ENCODE measurements at places on chromosomes 13 and 19.

GRCh38 chr13:71481501-71481900 lies 385.5 kb downstream of the DACH1 start:
- no peak for DNase-seq

DNA sequence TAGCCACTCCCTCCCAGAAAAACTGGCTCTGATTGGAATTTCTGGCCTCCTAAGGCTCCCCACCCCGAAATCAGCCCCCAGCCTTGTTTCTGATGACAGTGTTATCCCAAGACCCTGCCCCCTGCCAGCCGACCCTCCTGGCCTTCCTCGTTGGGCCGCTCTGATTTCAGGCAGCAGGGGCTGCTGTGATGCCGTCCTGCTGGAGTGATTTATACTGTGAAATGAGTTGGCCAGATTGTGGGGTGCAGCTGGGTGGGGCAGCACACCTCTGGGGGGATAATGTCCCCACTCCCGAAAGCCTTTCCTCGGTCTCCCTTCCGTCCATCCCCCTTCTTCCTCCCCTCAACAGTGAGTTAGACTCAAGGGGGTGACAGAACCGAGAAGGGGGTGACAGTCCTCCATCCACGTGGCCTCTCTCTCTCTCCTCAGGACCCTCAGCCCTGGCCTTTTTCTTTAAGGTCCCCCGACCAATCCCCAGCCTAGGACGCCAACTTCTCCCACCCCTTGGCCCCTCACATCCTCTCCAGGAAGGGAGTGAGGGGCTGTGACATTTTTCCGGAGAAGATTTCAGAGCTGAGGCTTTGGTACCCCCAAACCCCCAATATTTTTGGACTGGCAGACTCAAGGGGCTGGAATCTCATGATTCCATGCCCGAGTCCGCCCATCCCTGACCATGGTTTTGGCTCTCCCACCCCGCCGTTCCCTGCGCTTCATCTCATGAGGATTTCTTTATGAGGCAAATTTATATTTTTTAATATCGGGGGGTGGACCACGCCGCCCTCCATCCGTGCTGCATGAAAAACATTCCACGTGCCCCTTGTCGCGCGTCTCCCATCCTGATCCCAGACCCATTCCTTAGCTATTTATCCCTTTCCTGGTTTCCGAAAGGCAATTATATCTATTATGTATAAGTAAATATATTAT lies 6.1 kb downstream of the FOSB start:
- no peak for DNase-seq

DNA sequence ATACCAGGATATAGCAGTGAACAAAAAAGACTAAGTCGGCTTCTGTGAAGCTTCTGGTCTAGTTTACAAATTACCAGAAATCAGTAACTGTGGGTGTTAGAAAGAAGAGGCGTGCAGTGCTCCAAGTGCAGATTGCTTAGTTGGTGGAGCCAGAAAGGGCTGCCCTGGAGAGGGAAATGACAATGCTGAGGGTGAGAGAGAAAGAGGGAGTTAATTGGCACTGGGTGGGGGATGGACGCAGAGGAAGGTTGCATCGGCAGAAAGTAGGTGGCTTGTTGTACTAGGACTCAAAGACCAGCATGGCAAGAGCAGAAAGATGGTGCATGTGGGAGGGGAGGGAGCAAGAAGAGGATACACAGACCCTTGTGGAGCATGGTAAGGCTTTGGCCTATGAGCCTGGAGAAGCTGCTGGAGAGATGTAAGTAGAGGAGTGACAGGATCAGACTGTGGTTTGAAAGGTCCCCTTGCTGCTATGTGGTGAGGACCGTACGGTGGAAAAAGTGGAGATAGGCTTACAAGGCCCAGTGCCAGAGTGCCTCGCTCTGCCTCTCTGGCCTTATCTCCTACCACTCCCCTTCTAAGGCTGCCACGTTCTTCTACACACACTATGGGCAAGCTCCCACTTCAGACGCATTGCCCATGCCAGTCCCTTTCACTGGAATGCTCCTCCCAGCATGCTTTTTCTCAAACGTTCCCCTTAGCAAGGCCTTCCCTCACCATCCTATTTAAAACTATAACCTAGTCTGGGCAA lies 13.5 kb downstream of the SMG9 start:
- no peak for DNase-seq

- no peak for DNase-seq
These were observed 39.5 kb upstream of the GRTP1 start for GRCh38 chr13:113403255-113404104.

DNA sequence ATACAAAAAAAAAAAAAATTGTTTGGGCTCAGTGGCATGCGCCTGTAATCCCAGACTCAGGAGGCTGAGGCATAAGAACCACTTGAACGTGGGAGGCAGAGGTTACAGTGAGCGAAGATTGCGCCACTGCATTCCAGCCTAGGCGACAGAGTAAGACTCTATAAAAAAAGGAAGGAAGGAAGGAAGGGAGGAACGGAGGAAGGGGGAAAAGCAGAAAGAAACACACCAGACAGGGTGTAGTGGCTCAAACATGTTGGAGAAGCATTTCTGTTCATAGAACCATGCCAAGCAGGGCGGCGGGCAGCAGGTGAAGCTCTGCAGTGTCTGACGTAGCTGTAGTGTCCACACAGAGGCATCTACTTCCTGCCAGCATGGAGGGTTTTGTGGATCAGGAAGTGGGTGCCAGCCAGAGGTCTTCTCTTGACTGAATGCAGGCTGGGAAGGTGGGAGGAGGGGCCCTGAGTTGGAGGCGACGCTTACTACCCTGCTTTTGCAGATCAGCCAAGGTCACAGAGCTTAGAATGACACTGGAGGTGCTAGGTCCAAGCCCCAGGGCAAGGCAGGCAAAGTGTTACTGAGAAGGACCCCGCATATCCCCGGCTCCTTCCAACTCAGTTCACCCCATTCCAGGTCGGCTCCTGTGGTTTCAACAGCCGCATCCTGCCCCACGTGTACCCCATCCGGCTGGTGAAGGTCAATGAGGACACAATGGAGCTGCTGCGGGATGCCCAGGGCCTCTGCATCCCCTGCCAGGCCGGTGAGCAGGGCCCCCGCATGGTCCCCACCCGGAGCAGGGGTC lies 11.6 kb upstream of the PGLS start:
- no peak for DNase-seq

- DNase-seq = no peak
These were observed 581.9 kb upstream of the PRR20A start for GRCh38 chr13:56558698-56559320.

DNA sequence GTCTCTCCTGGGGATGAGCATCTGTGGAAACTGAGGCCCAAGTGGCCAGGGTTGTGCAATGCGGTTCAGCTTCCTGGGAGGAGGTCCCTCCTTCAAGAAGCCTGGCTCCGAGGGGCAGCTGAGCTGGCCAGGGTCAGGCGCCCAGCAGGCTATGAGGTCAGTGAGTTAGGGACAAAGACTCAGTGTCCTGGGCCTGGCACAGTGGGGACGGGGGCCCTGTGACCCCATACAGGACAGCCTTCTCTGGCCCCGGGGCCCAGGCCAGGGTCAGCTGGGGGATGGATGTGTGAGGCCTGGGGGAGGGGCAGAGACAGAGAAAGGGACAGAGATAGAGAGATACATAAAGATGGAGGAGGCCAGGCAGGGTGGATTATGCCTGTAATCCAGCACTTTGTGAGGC lies 3.0 kb upstream of the IL12RB1 start:
- no peak for DNase-seq

DNA sequence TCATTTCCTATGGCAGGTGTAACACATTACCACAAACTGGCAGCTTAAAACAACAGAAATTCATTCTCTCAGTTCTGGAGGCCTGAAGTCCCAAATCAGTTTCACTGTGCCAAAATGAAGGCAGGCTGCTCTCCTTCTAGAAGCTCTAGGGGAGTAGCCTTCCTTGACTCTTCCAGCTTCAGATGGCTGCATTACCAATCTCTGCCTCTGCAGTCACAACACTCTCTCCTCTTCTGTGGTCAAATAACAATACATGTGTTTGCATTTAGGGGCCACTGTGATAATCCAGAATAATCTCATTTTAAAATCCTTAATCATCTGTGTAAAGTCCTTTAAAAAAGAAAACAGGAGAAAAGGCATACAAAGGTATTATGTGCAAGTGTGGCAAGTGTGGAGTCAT lies 7.8 kb downstream of the DIAPH3 start:
- DNase-seq = no peak

GRCh38 chr13:26048741-26049140 lies 3.1 kb downstream of the SHISA2 start:
- no peak for DNase-seq

DNA sequence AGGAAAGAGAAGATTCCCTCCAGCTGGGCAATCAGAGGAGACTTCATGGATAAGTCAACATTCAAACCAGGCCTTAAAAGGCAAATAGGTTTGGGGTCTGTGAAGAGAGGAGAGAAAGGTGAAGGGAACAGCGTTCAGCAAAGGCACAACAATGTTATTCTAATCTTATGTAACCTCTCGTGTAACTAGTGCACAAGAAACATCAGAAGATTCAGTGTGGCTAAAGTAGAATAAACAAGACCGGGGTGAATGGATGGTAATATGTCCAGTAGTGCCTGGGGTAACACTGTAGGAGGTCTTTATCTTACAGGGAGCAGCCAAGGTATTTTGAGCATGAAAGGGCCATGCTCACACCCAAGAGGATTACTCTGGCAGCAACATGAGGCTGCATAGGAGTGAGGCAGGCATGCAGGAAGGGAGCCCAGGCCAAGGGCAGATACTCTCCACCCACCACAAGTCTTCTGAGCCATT lies 24.1 kb downstream of the LHFPL6 start:
- no peak for DNase-seq

DNA sequence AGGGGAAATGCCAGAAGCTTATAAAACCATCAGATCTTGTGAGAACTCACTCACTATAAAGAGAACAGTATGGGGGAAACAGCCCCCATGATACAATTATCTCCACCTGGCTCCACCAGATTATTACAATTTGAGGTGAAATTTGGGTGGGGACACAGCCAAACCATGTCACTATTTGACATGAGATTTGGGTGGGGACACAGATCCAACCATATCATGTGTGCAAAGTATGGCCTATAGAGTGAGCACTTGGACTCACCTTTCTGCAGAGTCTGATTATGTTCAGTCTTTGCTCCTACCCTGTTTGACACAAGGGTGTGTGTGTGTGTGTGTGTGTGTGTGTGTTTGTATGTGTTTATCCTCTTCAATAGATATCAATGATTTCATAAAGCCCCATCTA lies 287.5 kb downstream of the ZNF536 start:
- DNase-seq = no peak

- no peak for DNase-seq
These were observed 100.4 kb downstream of the GPR12 start for GRCh38 chr13:26660185-26660584.

DNA sequence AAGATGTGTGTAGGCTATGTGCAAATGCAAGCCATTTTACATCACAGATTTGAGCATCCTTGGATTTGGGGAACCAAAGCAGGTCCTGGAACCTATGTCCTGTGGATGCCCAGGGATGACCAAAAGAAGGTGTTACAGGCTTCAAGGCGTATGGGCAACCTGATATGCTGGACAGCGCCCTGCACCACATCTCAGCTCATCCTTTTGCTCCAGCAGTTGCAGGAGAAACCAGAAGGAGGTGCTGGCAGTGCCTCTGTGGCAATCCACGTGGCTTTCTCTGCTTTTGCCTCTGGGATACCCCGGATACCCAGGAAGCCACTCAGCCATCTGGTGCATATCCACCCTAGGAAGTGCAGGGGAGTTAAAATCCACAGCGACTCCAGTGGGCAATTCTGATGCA lies 110.3 kb upstream of the VSTM2B start:
- no peak for DNase-seq

DNA sequence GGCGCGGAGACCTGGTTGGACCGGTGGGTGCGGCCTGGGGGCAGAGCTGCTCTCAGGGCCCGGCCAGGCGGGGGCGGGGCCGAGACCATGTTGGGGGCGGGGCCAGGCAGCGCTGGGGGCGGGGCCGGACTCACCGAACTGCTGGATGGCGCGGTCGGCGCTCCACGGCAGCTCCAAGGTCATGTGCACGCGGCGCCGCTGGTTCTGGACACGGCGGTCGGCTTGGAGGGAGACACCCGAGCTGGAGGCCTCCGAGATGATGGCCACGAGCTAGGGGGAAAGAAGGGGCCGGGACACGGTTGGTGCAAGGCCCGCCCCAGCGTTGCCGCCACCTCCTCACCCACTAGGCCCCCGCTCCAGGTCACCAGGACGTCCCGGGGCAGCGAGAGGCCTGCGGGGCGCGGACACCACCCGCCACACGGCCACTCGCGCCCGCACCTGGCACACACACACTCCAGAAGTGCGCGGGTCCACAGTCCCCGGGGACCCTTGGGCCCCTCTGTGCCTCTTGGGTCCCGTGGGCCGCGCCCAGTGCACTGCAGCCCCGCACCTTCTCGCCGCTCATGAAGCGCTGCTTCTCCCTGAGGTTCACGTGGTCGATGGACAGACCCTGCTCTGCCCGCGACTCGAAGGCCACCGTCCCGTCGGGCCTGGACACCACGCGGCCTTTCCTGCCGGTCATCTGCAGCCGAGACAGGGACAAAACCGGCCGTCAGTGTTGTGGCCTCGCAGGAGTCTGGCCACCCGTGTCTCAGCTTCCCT lies 8.7 kb downstream of the GPX4 start:
- no peak for DNase-seq

- DNase-seq = no peak
These were observed 1.3 kb downstream of the NAT14 start for GRCh38 chr19:55486043-55486970.

DNA sequence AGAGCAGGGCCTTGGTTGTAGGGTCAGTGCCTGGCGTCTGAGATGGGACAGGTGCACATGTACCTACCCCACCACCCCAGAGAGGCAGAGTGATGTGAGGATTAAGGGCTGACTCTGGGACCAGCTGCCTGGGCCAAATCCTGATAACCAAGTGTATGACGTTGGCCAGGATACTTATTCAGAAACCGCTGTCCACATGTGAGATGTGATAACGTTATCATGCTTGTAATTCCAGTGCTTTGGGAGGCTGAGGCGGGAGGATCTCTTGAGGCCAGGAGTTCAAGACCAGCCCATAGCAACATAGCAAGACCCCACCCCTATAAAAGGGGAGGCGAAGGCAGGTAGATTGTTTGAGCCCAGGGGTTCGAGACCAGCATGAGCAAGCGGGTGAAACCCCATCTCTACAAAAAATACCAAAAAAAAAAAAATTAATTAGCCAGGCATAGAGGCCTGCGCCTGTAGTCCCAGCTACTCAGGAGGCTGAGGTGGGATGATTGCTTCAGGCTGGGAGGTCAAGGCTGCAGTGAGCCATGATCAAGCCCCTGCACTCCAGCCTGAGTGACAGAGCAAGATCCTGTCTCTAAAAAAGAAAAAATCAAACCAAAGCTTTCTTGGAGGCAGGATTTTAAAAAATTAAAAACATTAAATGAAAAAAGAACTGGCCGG lies 10.0 kb downstream of the ADGRE5 start:
- DNase-seq = no peak

DNA sequence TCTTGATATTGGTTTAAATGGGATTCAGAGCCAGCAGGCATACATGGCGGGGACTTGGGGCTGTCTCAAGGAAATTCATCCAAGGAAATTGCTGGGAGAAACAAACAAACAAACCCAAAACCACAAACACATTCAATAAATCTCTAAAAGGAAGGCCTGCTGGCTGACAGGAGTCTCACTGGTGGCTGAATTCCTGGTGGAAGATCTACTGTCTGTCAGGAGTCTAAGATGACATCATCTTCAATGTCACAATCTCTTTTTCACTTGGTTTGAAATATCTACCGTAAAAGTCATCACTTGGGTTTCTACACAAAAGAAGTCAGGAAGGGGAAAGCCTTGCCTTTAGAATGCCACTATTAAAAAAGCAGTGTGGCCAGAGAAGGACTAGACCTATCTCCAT lies 87.9 kb downstream of the KLF5 start:
- DNase-seq = no peak

GRCh38 chr19:13255041-13255718 lies 105.0 kb downstream of the IER2 start:
- no peak for DNase-seq
